ENCODE measurements at places on chromosomes 4 and X.

- peak; percentile 90 for DNase-seq
Observed at GRCh38 chrX:3271834-3272186, 74.6 kb downstream of the MXRA5 start.

DNA sequence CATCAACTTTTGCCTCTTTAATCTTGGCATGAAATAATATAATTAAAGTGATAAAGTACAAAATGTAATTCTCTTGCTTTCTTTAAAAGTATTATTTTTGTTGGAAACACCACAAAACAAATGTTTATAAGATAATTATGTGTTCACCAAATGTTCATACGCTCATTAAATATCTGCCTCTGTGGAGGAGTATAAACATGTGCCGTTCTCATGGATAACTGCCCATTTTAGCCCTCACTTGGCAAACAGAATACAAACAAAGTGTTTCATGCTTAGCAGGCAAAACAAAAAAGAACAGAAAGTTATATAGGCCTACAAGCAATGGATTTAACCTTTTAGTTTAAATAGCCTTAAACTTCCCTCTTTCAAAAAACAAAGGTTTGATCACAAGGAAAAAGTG lies 800.5 kb upstream of the DIAPH2 start:
- DNase-seq = no peak

GRCh38 chrX:106009145-106009544 lies 29.4 kb downstream of the SERPINA7 start:
- no peak for DNase-seq

DNA sequence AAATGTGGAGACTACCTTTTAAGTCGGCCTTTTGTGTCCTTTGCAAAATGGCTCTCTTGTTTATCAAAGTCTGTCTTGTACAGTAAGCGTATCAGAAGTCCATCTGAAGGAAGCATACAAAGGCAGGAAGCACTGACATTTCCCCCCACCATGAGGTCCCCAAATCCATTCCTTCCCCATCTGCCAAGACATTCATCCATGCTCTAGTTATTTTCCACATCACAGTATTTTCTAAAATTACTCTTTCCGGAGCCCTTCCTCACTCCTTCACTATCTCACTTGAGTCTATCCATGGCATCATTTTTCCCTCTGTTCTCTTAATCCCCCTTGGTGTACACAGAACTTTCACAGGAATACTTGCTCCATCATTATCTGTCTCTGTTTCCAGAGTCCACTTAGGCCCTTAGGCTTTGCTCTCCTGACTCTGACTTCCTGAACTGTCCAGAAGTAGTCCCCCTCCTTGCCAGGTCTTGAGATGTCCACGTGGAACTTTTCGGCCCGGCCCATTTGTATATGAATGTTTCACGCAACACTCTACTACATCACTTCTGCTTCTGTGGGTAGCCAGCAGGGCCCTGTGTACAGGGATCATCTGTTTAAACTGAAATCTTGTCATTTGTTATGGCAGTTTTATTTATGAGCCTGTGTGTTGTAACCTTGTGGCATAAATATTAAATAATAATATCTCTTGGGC lies 2.1 kb downstream of the SEL1L3 start:
- DNase-seq = no peak

GRCh38 chr4:38782452-38783108 lies at the start of gene TLR10:
TSS of gene TLR10 (minus strand) at chr4:38782990. CDS start at chr4:38775590, 7,400 bp downstream.
- peak; percentile 40 for DNase-seq

DNA sequence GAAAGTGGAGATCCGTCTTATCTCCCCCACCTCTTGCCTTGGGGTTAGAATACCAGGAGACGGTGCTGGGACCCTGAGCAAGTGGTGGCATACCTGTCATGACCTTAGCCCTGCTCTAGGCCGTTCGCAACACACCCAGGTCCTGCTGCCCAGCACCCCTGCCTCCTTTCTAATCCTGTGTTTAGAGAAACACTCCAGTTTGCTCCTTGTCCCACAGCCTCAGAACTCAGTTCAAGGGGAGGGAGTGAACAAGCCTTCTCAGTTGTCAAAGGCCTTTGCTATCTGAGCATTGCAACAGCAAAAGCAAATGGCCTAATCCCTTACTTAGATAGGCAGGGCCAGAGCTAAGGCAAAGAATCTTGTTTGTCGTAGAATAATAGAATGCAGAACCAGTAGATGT lies 67.9 kb downstream of the CHRNA9 start:
- no peak for DNase-seq

GRCh38 chr4:105923497-105924238 lies 28.4 kb downstream of the NPNT start:
- DNase-seq = no peak

DNA sequence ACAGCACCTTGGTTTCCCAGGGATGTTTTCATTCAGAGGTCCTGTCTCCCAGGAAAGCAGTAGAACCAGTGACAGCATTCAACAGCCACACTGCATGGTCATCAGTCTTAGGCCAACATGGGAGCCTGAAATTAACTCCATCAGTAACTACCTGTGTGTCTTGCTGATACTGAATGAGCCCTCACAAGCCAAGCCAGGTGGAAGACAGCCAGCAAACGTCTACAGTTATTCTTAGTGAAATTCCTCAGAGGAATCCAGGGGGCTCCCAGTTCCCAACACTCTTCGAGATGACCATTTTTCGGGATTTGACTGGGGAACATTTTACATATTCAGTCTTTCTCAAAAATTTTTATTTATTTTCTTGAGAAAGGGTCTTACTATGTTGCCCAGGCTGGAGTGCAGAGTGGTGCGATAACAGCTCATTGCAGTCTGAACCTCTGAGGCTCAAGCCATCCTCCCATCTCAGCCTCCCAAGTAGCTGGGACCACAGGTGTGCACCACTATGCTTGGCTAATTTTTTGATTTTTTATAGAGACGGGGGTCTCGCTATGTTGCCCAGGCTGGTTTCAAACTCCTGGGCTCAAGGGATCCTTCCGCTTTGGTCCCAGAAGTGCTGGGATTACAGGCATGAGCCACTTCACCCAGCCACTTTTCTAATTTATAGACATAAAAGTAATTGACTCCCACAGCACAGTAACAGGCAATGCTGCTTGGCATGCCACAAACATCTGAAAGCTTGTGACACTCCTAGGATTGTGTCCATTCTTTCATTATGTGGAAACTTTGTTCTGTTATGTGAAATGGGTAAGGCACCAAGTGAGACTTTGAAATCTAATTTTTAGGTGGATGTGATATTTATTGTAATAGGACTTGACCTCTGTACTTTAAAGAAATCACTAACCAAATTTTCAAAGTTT lies 116.9 kb downstream of the SOWAHB start:
- peak; percentile 79 for DNase-seq

DNA sequence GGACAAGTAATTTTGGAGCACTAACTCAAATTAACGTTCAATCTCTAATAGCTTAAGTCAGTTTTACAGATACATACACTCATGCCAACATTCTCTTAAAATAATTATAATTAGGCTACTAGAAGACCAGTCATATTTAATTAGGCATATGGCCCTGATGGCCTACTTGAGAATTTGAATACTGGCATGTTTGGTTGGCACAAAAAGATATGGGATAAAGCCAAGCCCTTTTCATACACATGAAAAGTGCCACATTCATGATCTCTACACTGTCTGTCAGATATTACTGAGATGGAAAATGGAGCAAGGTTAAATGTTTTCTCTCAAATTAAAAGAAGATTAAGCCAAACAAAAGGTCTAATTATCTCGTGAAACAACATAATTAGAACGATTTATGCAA lies 1091.0 kb downstream of the C4orf33 start:
- no peak for DNase-seq

DNA sequence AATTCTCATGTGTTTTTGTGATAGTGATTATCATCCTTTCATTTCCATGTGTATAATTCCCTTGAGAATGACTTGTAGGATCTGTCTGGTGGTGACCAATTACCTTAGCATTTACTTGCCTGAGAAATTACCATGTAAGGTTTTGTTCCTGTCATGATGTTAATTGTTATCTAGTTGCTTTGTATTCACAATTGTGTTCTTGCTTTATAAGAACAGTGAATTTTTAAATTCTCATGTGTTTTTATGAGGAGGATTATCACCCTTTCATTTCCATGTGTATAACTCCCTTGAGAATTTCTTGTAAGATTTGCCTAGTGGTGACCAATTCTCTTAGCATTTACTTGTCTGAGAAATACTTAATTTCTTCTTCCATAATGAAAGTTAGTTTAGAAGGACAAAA lies 758.2 kb upstream of the NDST4 start:
- no peak for DNase-seq

- peak; percentile 29 for DNase-seq
Observed at GRCh38 chrX:39000802-39001201, 199.5 kb downstream of the MID1IP1 start.

- peak; percentile 60 for DNase-seq
Observed at GRCh38 chr4:18689308-18690115, 668.0 kb upstream of the LCORL start.

DNA sequence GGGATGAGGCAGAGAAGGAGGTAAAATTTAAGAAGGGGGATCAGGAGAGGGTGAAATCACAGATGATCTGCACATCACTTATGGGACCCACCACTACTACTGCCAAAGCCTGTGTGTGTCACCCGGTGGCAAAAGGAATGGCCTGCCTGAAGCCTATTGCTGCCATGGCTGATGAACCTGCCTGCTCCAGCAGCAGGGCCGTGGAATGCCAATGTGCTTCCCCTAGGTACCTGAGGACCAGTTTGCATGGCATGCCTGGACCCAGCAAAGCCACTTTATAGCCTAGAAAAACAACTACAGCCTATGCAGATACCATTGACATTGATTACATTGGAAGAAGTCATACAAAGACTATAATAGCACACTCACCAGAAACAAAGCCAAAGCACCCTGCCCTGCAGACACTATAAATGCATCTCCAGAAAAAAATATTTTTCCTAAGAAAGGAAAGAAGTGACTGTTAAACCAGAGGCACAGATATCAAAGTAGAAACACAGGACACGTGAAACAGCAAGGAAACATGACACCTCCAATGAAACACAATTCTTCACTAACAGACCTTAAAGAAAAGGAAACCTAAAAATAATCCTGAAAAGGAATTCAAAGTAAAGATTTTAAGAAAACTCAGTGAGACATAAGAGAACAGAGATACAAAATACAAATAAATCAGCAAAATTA lies 680.7 kb upstream of the GRID2 start:
- no peak for DNase-seq

Measured in AG10803 (cell line).